ENCODE measurements at places on chromosomes 12 and 14. TPM values are rescaled to one million over a fixed set of nuclear protein-coding genes. Genes with fewer than 3 reads are reported as not detected.
A peak's percentile ranks its signal among the peaks of the same experiment; 100 is the strongest.

DNA sequence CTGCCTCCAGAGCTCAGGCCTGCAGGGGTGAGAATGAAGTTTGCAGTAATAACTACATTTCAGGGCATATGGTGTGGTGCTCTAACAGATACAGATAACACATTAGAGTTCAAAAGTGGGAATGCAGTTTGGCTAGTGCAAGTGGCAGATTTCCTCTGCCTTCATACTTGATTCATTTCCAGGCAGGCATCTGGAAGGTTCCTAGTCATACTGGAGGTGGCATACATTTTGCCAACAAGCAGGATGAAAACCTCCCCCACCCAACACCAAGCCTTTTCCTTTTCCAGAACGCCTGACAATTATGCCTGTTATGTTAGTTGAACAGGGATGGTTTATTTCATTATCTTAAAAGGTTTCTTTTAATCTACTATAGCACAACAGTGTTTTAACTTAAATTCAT, 24.3 kb downstream of the VTI1B start:
- no peaks in the 10 kb centered on the region for H3K4me1 ChIP-seq
- no peaks in the 10 kb centered on the region for H3K27me3 ChIP-seq
- peak overlapping the region; percentile 27 for H3K27ac ChIP-seq

DNA sequence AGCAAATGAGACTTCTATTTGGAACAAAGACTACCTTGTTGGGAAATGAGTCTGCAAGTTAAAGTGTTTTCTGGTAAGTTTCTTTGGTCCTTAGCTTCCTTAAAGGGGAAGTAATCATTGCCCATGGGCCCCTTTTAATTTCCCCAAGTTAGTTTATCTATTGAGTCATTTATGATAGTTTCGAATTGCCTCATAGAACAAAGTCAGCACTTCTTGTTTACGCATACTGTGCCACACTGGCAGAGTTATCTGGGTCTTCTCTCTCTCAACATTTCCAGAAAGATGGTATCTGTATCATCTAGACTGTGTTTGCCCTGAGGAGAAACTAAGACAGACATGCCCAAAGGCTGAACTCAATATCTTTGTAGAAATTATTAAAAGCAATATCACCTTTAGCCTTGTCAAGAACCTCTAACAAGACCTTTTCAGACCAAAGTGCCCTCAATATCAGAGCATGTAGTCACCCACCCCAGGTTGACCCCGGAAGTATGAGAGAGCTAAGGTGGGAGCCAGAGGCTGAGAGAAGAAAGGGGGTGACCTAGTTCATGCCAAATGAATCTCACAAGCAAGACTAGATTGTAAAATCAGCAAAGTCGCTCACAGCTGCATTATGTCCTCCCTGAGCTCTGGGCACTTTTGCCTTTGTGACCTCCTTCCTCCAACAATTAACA, 40.0 kb downstream of the GPR65 start:
- no peak for DNase-seq
- H3K27me3 ChIP-seq = peaks cover 2% of the 10 kb centered on the region
- no peaks in the 10 kb centered on the region for H3K36me3 ChIP-seq

FSCB gene
- total RNA-seq = not detected

GRCh38 chr12:60926256-60926655, 1330.4 kb downstream of the SLC16A7 start:
- no peaks in the 10 kb centered on the region for H3K4me1 ChIP-seq
- no peak for DNase-seq
- no peaks in the 10 kb centered on the region for H3K27me3 ChIP-seq
- no peak overlapping the region for H3K4me3 ChIP-seq
- H3K27ac ChIP-seq = no peak overlapping the region

DNA sequence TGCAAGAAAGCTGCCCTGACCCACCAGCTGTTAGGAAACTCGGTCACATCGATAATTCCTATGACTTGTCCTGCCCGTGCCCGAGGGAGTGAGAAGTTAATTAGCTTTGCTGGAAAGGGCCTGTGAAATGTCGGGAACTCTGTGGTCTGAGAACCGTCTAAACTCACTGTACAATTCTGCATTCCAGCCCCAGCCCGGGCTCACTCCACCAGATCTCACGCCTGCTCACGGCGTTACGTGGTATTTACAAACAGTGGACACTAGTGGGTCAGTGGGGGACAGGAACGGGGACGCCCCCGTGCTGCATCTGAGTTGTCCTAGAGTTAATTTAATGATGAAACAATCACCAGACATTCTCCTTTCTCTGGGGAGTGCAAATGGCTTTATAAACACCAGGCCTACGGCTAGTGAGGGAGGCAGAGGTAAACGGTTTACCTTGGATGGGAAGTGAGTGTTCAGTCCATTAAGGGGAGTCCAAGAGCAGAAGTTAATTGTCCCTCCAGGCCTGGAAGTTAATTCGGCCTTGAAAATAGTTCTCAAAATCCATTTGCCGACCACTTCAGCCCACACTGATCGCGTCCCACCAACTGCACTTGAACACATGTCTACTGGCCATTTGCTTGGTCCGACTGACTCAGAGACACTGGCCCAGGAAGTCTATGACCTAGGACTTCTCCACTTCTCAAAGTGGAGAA, 93.5 kb upstream of the MED13L start:
- no peak for DNase-seq
- H3K27me3 ChIP-seq = no peaks in the 10 kb centered on the region
- H3K36me3 ChIP-seq = no peaks in the 10 kb centered on the region

All from naive thymus-derived CD8-positive, alpha-beta T cell (primary cell).